AG04449 (cell line): ENCODE measurements at places on chromosomes 7 and 10.

DNA sequence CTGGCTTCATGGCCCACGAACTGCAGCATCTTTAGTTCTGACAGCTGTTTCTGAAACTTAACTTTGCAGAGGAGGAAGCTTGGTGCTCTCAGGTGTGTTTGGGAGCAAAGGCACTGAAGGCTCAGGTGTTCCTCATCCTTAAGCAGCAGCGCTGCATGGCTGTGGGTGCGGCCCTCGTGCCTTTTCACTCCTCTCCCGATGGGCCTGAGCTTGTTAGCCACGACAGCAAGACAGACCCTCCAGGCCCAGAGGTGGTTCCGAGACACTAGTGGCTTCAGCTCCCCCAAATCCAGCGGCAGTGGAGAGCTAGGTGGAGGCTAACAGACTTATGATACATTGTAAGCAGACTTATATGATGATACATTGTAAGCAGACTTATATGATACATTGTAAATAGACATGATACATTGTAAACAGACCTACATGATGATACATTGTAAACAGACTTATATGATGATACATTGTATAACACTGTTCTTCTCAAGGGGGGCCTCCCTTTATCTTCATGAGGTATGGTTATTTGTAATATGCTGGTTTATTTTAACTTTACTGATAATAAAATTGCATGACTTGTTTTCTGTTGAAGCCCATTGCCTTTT lies 14.1 kb downstream of the PFKP start:
- DNase-seq, result no peak

- no peak for DNase-seq
These were observed 761 bp upstream of the DOCK1 start for GRCh38 chr10:126904516-126904817.

DNA sequence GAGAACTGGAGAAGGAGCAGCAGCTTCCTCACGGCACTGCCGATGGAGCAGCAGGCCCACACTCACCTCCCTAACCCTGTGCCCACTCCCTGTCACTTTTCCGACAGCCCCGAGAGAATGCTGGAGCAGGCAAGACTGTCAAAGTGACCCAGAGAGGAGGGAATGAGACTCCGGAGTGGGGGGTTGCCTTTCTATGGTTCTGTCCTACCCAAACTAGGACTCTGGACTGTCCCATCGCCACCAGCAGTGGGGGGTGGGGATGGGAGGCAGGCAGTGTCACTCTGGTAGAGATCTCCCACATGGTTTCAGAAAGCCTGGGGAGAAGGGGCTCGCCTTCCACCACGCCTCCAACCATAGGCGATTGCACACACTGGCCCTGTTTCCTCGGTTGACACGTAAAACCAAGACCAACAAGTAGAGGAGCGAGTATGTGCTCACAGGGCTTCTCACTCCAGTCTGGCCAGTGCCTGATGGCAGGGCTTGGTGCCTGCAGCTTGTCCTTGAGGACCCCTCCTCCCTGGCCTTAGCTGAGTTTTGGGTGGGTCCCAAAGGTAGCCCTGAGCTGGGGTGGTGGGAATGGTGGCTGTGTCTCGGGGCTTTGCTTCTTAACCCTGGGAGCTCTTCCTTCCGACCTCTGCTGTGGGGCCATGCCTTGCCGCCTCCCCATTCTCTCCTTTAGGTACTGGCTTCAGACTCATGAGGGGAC lies 148.5 kb downstream of the PTPN20 start:
- DNase-seq, result no peak

DNA sequence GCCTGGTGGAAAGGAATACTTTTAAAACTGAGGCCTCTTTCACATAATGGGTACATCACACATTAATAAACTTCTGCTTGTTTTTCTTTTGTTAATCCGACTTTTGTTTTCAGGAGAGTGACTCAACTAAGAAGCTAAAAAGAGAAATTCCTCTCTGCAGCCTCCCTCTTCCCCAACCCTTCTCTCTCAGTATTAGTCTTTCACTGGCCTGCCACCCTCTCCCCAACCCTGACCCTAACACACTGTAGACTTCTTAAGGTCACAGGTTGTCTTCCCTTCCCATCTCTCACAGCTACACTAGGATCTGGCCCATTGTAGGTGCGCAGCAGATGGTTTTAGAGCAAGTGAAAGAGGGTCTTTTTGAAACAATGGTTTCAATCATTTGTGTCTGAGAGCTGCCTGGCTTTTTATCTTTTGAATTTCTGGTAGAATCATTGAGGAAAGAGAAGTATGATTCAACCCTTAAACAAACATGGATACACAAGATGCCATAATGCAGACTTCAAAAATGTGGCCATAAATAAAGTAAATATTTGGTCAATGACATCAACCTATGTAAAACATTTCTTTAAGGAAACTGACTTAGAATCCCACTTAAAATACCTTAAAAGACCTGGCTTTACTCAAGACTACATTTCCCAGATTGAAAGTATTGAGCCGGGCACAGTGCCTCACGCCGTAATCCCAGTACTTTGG lies 17.9 kb upstream of the FFAR4 start:
- DNase-seq, result peak; percentile 24

- peak; percentile 17 for DNase-seq
These were observed 32.9 kb upstream of the JCAD start for GRCh38 chr10:30092151-30092790.

DNA sequence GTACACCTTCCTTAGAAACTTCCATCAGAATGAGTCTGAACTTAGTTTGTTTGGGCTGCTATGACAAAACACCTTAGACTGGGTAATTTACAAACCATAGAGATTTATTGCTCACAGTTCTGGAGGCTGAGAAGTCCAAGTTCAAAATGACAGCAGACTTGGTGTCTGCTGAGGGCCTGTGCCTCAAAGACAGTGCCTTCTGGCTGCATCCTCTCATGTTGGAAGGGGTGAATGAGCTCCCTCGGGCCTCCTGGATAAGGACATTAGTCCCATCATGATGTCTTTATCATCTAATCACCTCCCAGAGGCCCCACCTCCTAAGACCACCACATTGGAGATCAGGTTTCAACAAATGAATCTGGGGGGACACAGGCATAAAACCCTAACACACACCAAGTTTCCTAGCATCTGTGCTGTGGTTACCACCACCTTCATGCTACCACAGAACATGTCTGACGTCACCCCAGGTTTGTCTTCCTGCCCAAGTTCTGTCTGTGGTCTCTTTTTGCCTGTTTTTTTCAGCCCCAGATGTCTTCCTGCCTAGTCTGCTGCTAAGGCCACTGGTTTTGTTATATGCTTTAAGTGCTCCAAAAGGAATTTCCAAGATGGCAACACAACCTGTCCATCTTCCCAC lies 150.9 kb upstream of the COBL start:
- DNase-seq, result no peak

GRCh38 chr7:142745091-142745635 lies 4.1 kb upstream of the PRSS1 start:
- DNase-seq, result no peak

DNA sequence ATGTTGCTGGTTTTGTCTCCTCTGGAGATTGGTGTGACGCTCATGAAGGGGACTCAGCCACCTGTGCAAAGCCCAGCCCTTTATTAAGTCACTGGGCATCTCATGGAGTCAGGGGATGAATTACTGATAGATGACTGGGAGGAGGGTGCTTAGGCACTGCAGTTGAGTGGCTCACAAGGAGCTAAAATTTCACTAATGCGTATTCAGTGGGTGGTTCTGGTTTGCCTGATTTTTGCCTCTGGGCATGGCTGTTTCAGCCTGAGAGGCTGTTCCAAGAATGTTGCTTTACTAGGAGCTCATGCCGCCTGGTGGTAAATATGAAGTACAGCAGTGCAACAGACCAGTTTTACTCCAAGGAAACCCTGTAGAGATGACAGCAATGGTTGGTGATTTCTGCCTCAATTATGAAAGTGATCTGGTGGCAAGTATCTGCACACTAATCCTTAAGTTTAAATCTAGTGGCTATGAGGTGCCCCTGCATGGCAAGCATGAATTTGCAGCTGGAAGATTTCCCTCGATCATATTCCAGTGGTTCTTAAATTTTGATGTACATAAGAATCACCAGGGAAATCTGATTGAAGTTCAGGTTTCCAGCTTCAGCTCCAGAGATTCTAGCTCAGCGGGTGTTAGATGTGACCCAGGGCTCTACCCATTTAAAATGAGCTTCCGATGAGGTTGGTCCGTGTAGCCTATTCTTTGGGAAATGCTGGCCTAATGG lies 19.9 kb downstream of the ACTA2 start:
- DNase-seq, result peak; percentile 67

- DNase-seq, result no peak
These were observed 40.2 kb downstream of the TCF7L2 start for GRCh38 chr10:112990271-112990670.

GRCh38 chr7:1935176-1936005 lies 265.3 kb downstream of the ELFN1 start:
- no peak for DNase-seq

DNA sequence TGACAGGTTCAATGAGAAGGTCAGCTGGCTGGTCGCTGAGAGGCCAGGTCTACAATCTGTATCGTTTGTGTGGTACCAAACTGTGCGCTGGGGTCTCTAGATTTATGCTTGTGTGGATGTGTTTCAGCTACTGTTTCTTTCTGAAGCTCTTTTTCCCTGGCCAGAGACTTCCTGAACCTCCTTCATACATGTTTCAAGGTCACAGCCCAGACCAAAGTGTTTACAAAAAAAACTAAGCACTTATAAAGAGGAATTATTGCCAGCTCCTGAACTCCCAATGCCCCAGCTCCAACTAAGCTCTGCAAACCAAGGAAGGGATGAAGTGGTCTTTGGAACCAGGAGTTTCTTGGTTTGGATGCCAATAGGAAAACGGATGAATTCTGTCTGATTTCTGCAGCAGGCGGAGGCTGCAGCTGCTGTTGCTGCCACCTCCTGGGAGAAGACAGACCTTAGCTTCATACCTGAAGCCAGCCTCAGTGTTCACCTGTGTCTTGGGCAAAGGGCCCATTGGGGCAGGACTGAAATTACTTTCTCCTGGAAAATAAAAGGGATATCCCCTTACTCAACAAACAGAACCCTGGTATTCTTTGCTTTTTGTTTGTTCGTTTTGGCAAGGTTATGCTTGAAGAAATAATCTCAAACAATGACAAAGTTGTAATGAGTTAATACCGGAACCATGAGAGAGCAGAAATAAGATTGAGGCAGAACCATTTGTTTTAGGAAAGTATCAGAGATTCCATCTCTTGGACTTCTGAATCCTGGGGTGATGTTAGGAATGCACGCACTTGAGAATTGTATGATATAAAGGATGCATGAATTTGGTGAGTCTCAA lies 24.6 kb upstream of the MKLN1 start:
- no peak for DNase-seq

DNA sequence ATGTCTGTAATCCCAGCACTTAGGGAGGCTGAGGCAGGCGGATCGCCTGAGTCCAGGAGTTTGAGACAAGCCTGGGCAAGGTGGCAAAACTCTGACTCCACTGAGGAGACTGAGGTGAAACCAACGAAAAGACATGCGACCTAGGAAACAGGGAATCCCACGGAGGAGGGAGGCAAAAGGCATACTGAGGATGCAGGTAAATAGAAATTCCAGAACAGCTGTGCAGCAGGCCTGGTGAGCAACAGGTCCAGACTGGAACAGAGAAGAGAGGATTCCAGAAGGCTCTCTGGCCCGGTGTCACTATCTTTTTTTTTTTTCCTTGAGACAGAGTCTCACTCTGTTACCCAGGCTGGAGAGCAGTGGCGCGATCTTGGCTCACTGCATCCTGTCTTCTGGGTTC lies 7.3 kb downstream of the KLRG2 start:
- no peak for DNase-seq

- DNase-seq, result no peak
These were observed 70.5 kb upstream of the ABI1 start for GRCh38 chr10:26931223-26931622.

- no peak for DNase-seq
These were observed 98.9 kb downstream of the LRMDA start for GRCh38 chr10:75530299-75530698.

GRCh38 chr7:151673216-151673615 lies 153.5 kb upstream of the RHEB start:
- no peak for DNase-seq

DNA sequence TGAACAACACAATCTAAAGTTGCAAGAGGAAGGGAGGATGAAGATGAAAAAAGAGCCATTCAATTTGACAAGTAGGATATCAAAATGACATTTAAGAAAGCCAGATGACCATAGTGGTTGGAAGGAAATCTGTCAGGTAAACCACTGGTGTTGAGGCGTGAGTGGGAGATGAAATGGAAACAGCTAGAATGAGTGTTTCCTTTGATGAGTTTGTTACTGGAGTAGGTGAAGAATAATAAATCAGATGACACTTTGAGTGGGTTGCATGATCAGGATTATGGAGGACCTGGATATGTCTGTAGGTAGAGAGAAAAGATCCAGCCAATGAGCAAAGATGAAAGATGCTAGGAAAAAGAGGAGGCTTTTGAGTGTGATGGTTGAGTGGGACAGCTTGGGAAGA lies 33.1 kb downstream of the AKR1B1 start:
- no peak for DNase-seq

- DNase-seq, result no peak
These were observed 24.0 kb downstream of the GRM3 start for GRCh38 chr7:86667732-86668131.

DNA sequence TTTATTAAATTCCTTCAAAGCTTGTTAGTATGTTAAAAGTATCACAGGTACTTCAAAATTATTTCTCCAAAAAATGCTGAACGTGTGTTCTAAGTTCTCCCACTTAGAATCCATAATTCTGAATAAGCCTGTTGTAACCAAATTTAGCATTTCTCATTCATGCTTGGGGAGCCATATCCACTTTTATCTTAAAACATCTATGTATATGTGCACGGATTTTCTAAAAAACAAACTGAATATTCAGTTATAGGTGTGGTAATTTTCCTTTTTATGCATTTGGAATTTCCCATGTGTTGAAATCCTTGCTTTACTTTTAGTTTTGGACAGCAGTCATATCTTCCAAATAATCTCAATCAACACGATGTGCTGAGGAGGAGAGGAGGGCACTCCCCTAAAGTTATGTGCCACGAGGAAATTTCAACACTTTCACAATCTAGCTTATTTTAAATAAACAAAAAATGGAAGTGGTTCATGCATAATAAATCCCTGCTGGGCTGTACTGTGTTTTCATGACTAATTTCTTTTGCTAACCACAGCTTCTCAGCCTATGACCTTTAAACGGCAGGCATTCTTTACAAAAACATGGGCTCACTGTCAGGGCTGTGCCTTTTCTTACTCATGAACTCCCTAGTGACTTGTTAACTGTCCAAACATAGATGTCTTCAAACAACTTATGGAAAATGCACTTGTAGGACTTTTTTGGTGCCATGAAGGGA lies 380.3 kb upstream of the SEMA3C start:
- DNase-seq, result peak; percentile 93

DNA sequence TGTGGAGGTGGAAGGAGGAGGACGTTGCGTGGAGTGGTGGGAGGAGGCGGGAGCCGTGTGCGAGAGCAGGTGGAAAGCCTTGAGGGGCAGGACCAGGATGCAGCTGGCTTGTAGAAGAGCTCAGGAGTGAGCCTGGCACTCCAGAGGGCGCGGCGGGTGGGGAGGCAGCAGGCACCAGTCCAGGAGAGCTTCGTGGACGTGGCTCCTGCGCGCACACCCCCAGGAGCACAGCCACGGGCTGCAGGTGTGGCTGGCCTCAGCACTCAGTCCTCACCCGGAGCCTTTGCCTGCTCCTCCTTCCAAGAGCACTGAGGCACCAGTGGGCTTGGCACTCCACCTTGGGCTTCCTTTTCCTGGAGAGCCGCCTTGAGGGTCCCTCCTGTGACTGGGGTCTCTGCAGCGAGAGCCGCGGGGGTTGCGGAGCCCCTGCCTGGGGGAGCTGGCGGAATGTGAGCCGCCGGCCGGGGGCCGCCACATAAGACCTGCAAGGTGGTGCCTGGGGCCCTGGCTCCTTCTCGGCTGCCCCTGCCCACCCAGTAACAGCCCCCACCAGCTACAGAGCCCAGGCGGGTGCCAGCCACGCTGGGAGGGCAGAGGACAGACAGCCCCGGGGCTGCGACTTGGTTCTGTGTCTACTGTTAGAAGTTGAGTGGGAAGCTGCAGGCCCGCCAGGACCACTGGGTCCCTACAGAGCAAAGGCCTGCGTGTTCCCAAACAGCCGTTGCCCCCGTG lies 11.1 kb downstream of the MAFK start:
- DNase-seq, result no peak
